GM12865 (cell line): ENCODE measurements at places on chromosomes 13 and 19.

DNA sequence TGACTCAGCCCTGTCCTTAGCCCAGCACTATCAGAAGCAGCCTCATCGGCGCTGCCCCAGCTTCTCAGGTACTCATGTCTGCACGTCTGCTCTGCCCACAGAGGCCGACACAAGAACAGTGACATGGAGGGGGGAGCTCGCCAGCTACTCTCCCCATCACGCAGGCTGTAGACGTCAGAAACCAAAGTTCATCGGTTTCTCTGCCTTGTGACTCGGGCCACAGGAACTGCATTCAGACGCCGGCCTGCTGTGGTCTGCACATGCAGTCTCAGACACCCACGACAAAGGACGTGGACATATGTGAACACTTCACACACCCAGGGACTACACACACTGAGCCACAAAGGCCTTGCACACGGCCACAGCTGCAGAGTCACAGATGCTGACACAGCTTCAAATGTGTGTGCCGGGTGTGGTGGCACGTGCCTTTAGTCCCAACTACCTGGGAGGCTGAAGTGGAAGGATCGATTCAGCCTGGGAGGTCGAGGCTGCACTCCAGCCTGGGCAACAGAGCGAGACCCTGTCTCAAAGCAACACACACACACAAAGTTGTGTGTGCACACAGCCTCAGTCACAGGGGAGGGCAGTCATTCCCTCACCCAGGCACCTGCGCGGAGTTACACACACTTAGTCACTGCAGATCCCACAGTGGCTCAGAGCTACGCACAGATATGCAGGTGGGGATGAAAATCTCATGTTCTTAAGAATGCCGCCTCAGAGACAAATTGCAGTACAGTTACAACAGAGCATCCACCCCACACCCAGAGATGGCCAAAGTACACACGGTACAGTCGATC lies 4.9 kb upstream of the ZFP36 start:
- peak; percentile 89 for DNase-seq

- no peak for DNase-seq
Measured at GRCh38 chr13:84431646-84432045, 549.4 kb upstream of the SLITRK1 start.

GRCh38 chr19:10439588-10439987 lies 19.2 kb downstream of the PDE4A start:
- DNase-seq: no peak

GRCh38 chr13:114142137-114142550 lies 9.7 kb upstream of the RASA3 start:
- no peak for DNase-seq

GRCh38 chr19:9989504-9989903 lies 20.8 kb downstream of the COL5A3 start:
- no peak for DNase-seq

- no peak for DNase-seq
Measured at GRCh38 chr13:95269756-95270155, 31.5 kb downstream of the ABCC4 start.

- DNase-seq: no peak
Measured at GRCh38 chr19:6551091-6551490, 20.3 kb downstream of the TNFSF9 start.

DNA sequence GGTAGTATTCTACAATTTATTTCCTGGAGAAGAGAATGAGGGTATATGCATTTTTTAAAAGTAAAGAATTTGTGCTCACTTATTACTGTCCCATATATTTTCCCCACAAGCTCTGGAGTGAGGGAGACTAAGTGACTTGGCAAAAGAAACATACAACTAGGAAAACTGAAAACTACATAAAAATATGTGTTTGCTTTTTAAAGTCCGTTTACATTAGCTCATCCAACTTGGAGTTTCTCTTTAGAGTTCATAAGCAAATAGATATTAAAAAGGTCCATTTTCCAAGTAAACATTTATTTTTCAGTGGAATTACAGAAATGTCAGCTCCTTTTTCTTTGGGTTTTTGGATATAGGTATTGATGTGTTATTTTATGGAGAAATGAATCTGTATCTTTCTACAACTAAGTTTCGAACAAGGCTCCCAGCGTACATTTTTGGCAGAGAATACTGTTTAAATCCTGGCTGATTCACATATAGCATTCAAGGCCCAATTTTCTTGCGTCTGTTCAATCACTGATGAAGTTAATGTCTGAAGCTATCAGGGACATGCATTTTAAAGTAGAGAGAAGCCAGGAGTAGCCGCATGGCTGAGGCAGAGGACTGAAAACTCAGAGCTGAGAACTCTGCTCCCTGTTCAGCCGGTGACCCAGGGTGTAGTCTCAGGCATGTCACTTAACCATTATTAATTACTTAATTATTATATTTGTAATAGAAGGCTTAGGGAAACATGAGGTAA lies 729.4 kb downstream of the EFNB2 start:
- DNase-seq: no peak

- DNase-seq: no peak
Measured at GRCh38 chr13:45258334-45258675, 57.5 kb upstream of the KCTD4 start.

- DNase-seq: peak; percentile 44
Measured at GRCh38 chr13:111216166-111216960, 101.3 kb downstream of the ARHGEF7 start.

DNA sequence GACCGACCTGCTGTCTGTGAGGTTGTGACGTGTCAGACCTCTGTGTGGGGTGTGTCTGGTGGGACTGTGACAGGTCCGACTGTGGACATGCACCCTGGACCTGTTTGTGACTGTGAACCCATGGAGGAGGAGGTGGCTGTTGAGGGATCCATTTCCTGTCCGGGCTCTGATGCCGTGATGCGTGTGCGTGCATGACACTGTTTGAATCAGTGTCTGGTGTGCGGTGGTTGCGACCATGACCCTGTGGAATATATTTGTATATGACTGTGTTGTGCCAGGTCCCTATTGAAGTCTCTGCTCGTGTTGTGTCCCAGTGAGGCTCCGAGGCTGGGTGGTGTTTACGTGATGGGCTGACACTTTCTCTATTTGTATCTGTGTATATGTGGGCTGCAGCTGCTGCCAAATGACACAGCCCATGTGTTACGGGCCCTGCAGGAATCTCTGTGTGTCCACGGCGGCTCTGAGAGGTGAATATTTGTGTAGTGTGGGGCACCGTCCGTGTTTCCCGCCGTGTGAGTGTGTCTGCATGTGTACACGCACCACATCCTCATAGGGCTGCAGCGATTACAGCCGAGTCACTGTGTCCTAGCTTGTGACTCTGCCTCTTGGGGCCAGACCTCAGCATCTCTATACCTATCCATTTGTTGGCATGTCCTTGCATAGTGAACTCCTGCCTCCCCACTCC lies 18.3 kb downstream of the CCDC97 start:
- DNase-seq: peak; percentile 43

GRCh38 chr13:75947448-75947847 lies 311.3 kb downstream of the LMO7 start:
- no peak for DNase-seq

- peak; percentile 13 for DNase-seq
Measured at GRCh38 chr13:74560325-74560724, 426.1 kb upstream of the KLF12 start.

GRCh38 chr19:3746371-3747056 lies 15.0 kb downstream of the APBA3 start:
- DNase-seq: no peak

GRCh38 chr19:28297586-28298157 lies 915.3 kb downstream of the UQCRFS1 start:
- DNase-seq: no peak

DNA sequence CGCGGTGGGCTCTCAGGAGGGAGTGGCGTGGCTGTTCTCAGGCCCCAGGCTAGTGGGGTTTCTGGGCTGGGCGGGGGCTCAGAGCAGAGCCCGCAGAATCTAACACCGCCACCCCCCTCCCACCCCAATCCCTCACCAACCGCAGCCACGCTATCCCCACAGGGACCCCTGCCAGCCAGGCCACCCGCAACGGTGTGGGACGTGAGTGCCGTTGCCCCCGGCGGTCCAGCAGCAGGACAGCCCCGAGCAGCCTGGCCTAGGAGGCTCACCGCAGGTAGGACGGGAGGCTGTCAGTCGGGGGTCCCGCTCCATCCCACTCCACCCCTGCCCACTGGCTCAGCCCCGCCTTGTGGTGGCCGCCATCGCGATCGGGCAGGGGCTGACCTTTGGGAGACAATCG lies at the start of gene NTN5:
NTN5 (minus strand) TSS at position 24 of the 400 bp plus-strand sequence. CDS start 2,031 bp downstream, outside the sequence.
- no peak for DNase-seq

DNA sequence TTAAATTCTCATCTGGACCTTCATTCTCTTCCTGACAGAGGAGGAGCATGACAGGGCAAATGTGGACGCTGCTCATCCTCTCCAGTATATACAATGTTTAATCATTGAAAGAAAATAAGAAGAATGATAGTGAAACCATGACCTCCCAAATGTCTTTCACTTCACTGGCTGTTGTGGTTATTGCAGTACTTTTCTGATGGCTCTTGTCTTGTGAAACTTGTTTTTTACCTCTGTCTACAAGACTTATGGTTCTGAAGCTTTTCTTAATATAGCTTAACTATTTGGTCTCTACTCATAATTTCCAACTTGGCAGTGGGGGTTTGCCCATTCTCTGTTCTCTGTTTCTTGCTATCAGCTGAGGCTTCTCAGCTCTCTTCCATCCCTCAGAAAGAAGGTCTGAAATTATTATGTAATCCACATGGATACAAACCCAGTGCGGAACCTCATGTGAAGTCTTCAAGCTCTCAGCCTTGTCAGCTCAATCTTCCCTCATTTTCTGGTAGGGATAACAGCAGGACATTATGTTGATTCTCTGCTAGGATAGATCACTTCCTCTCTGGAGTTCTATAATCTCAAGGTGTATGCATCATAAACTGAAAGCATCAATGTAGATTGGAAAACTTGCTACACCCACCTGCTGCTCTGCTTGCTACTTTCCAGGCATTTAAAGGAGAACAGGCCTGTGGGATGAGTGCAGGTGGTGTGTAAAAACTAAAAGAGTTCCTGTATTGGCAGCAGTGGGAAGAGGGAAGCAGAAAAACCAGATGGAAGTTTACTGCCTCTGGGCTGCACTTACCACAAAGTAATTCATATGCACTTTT lies 250.3 kb upstream of the HTR2A start:
- peak; percentile 82 for DNase-seq

DNA sequence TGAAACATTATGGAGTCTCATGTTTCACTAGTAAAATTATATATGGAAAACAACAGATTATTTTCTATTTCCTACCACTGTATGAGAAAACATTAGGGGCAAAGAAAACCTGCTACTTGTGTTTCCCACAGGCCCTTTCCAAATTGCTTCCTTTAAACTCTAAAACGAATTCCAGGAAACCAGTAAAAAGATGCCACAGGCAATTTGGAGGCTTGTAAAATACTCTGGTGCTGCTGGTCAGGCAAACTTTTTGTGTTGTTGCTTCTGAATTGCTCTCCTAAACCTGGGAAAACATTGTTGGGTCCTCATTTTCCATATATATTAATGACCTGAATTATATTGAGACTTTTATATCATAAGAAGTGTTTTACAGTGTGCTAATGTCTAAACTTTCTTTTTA lies 141.5 kb downstream of the TDRD3 start:
- DNase-seq: no peak

DNA sequence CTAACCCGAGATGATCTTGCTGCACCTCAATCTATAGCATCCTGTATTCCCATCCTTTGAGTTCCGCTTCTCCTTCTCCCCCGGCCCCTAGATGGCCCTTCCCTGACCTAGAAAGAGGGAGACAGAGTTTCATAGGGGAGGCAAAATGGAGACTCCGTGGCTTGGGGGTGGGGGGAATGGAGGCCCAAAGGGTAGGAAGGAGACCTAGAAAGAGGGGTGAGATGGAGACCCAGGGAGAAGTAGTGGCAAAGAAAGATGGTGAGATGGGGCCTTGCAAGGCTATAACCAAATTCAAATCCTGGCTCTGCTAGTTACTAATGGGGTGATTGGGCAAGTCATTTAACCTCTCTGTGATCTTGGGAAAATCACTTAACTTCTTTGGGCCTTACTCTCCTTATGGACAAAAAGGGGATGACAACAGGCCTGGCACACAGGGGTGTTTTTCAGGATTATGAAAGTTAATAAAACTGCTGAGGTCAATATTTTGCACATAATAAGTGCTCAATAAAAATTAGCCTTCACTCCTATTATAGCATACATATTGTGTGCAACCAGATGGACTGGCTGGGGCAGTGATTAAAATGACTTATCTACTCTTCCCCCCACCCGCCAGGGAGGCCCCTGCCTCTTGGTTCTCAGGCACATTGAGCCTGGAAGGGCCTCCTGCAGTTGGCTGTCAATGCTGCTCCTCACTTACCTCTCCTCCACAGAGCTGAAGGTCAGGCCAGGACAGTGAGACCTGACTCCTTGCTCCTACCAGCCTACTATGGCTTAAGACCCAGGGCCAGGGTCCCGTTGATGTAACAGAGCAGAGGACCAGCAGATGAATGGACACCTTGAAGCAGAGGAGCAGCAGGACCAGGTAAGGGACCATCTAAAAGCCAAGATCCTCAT lies 633 bp downstream of the SPHK2 start:
- DNase-seq: peak; percentile 22

GRCh38 chr19:16263141-16263761 lies 61.4 kb upstream of the KLF2 start:
- DNase-seq: no peak

GRCh38 chr19:53849237-53849676 lies 18.4 kb upstream of the MYADM start:
- no peak for DNase-seq

DNA sequence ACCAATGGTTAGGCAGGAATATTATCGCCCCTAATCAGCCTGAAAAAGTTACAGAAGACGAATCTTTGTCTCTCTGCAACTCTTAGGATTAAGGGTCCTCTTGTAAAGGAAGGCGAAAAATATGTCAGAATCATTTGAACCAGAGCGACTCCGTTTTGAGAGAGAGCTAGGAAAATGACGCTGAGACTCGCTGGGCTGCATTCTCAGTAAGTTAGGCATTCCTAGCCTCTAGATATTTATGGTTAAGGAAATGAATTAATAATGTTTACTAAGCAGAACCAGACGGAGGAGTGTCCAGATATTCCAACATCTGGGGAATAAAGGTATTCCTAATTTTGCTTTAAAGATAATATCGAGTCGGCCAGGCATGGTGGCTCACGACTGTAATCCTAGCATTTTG lies 755 bp upstream of the ZNF726 start:
- DNase-seq: no peak

- no peak for DNase-seq
Measured at GRCh38 chr19:43482193-43482592, 16.8 kb upstream of the LYPD3 start.

- no peak for DNase-seq
Measured at GRCh38 chr19:18762125-18763023, 28.7 kb downstream of the COMP start.

GRCh38 chr19:52258426-52258825 lies 11.0 kb upstream of the ZNF766 start:
- DNase-seq: no peak

GRCh38 chr13:36866232-36866631 lies 47.2 kb downstream of the RFXAP start:
- no peak for DNase-seq

- no peak for DNase-seq
Measured at GRCh38 chr13:80083853-80084676, 256.9 kb downstream of the SPRY2 start.

- peak; percentile 92 for DNase-seq
Measured at GRCh38 chr19:58581227-58582141, 8.3 kb upstream of the MZF1 start.
